ENCODE measurements at places on chromosomes 1 and 21.

DNA sequence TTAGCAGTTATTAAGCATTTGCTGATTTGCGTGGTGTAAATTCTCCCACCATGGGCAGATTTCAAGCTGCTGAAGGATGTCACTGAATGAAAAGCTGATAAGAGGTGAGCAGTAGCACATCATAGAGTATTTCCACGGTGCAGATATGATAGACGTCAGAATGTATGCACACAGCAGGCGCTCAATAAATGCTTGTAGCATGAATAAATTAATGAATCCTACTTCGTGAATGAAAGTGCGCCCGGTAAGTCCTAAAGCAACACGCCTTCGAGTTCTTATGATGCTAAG, 510 bp upstream of the UBIAD1 start:
- no peak for DNase-seq

- DNase-seq = peak; percentile 64
Measured at GRCh38 chr1:84479998-84480397, 932 bp downstream of the RPF1 start.

GRCh38 chr1:167683226-167683625, 38.6 kb upstream of the MPZL1 start:
- DNase-seq = peak; percentile 10

DNA sequence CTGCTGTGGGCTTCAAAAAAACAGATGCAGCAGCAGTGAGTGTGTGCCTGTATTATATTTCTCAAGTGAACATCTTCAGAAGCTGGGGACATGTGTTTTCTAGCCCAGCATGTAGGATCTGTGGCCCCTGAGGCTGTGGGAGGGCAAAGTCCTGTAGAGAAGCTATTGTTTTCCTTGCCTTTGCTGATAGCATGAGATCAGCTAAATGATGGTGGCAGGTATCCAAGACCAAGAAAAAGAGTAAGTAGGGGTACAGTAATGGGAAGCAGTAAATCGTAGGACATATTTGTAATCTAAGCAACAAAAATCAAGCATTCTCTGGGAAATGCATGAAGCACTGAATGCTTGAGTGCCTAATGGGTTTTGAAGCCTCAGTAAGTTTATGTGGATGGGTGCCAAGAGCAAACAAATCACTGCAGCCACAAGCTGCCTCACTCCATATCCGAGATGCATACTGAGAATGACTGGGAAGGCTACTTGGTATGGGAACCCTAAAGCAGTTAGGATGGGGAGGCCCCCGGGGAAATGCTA, 98.3 kb downstream of the CD58 start:
- no peak for DNase-seq

- DNase-seq = no peak
Measured at GRCh38 chr1:245788886-245789285, 634.1 kb downstream of the KIF26B start.

DNA sequence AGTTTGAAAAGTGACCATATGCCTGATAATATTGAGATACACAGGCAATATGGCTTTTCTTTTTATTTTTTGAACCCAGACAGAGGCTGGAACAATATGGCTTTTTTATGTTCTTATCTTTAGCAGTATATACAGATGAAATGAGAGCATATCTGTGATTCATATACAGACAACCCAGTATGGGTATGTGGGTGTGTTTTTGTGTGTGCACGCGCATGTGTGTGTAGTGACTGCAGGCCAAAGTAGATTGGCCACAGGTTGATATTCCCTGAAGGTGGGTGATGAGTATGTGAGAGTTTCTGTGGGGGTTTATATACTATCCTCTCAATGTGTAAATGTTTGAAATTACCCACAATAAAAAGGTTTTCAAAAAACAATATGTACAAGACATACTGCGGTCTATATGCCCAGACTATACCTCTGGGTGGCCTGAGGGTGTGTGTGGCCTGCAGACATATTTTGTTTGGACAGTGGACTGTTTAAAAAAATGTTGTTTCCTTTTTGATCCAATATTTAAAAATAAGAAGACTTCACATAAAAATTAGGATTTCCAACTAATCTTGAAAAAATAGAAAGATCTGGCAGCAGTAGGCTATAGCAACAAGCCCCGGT, 26.3 kb upstream of the TIAM1 start:
- DNase-seq = no peak

DNA sequence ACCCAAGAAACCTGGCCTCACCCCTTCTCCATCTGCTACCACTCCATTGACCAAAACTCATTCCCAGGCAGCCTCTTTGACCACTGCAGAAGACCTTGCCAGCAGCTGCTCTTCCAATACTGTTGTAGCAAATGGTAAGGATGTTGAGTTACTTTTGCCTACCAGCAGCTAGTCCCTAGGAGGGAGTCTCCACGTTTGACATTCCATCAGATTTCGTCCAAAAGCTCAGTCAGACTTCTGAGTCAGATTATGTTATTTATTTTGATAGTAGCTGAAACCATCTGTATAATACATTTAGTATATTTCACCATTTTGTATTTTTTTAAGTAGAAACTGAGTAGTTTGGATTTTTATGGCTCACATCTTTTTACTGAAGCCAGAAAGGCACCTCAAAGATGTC, 51.5 kb upstream of the WNT2B start:
- DNase-seq = no peak

DNA sequence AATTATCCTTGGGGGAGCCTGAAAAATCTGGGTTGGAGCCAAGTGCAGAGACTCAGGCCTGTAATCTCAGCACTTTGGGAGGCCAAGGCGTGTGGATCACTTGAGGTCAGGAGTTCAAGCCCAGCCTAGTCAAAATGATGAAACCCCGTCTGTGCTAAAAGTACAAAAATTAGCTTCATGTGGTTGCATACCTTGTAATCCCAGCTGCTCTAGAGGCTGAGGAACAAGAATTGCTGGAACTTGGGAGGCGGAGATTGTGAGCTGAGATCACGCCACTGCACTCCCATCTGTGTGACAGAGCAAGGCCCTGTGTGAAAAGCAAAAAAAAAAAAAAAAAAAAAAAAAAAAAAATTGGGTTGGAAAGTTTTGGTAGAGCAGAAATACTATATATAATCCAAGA, 1563.6 kb upstream of the PRMT6 start:
- DNase-seq = no peak

- DNase-seq = no peak
Measured at GRCh38 chr1:184319879-184320278, 67.0 kb upstream of the C1orf21 start.

DNA sequence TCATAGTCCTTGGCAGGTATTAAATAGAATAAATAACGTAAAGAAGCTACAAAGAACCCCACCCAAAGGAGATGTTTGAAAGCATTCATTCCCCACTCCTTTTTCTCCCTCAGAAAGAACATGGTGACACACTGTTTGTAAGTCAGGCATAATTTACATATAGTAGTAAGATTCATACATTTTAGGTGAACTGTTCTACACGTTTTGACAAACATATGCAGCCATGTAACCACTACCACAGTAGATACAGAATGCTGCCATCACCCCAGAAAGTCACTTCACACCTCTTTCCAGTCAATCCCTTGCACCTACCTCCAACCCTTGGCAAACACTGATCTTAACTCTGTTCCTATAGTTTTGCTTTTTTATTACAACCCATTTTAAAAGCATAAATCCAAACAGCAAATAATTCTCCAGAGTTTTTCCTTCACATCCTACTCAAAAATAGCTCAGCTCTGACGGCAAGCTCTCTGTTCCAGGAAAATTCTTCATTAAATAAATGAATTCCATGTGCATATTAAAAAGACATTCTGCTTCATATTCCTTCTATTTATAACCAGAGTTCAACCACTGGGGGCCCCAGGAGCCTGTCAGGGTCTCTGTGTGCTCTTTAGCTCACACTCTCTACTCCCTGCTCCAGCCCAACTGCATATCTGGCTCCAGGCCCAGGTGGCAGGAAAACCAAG, 258.8 kb downstream of the PLPP3 start:
- DNase-seq = no peak

DNA sequence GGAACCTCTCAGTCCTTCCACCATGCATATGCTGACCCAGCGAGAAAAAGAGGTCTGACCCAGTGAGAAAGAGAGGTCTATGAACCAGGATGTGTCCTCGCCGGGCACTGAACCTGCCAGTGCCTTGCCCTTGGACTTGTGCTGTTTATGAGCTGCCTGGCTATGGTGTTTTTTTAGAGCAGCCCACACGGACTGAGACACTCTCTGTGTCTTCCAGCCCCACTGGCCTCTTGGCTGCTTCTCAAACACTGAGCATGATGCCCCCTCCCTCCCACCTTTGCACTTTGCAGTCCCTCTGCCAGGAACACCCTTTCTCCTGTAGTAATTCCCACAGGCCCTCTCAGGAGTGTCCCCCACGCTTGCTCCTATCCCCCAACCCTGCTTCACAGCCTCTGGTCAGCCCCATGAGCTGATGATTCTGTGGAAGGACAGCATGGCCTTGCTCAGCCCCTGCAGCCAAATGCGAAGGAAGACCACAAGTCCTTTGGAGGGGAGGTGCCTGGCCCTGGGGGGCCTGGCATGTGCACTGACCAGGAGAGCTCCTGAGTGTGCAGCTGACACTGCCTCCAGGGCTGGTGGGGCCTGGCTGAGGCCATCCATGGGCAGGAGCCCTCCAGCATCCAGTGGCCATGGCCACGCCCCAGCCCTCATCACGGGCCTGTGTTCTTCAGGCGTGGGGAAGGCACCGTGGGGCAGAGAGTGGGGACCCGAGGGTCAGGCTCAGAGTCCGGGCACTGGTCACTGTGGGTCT, 23.8 kb downstream of the WNT3A start:
- no peak for DNase-seq

GRCh38 chr1:54024358-54024757, 6.4 kb upstream of the LDLRAD1 start:
- DNase-seq = no peak

- DNase-seq = no peak
Measured at GRCh38 chr1:174519844-174520243, 72.1 kb downstream of the GPR52 start.
